Islet precursor cell (in vitro differentiated cells): ENCODE measurements at places on chromosomes 5 and 9.

- no peak for DNase-seq
Observed at GRCh38 chr5:76765249-76765648, 49.3 kb downstream of the F2R start.

GRCh38 chr9:112839331-112839730 is 51.3 kb downstream of the SLC46A2 start:
- no peak for DNase-seq

GRCh38 chr9:104872656-104873488 is 55.1 kb downstream of the ABCA1 start:
- peak; percentile 93 for DNase-seq

DNA sequence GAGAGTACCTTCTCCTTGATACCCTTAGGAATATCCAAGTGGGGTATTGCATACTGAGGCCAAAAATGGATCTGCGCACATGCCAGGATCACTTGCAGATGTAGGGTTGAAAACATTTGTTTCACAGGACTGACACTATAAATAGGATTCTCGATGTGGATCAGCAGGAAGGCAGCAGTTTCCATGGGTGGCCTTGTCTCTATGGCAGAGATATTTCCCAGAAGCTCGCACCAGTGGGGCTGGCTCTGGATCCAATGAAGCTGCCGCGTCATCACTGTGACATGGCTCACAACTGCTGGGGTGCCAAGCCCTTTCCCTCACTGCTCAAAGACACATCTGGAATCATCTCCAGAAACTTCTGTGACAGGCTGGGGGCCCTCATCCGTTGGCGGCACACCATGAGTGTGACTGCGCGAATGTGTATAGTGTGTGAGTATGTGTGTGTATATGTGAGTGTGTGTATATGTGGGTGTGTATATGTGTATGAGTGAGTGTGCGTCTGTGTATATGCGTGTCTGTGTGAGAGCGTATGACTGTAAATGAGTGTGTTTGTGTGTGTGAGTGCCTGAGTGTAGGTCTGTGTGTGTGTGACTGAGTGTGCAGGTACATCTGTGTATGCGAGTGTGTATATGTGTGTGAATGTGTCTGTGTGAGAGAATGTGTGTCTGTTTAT is 182.5 kb downstream of the GAS1 start:
- DNase-seq, result no peak

GRCh38 chr5:88045165-88045564 is 223.5 kb downstream of the TMEM161B start:
- DNase-seq, result no peak

- DNase-seq, result no peak
Observed at GRCh38 chr5:93800988-93801811, 59.8 kb upstream of the POU5F2 start.

GRCh38 chr5:176628406-176629228 is 1.7 kb downstream of the SNCB start:
- DNase-seq, result no peak

- no peak for DNase-seq
Observed at GRCh38 chr9:92853716-92854115, 24.1 kb downstream of the ZNF484 start.

- DNase-seq, result no peak
Observed at GRCh38 chr5:98104454-98105188, 668.8 kb upstream of the RGMB start.

- DNase-seq, result no peak
Observed at GRCh38 chr5:109901628-109901981, 211.9 kb downstream of the MAN2A1 start.

DNA sequence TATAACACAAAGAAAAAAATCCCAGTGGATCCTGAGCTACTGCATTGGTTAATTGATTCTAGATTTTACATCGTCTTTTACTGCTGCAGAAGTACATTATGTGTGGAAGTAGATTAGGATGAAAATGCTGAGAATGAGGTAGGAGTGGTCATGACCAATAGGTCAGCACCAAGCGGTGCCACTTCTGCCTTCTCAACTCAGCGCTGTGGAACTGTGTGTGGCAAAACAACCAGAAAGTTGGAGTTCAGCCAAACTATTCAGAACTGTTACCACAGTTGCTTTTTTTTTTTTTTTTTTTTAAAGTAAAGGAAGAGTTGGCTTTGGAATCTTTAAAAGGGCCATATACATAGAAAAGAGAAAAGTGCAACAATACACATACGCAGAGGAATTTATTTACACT is 24.2 kb downstream of the POU5F2 start:
- DNase-seq, result no peak

DNA sequence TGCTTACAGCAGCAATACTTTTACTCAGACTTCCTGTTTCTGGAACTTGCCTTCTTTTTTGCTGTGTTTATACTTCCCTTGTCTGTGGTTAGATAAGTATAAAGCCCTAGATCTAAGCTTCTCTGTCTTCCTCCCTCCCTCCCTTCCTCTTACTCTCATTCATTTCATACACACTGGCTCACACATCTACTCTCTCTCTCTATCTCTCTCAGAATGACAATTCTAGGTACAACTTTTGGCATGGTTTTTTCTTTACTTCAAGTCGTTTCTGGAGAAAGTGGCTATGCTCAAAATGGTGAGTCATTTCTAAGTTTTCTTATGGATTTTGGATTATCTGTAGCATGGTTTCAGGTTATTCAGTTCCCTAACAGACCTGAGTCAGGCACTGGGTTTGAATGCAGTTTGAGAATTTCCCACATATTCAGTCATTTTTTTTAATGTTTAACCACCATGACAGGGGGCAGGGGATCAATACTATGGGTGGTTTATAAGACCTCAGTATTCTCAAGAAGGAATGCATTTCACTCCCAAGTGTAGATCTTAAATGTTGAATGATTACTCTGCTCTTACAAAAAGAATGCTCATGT is at the start of gene IL7R:
IL7R (plus strand) TSS at position 127 of the 587 bp plus-strand sequence; CDS start at position 214, 87 bp downstream.
- DNase-seq, result no peak

- no peak for DNase-seq
Observed at GRCh38 chr5:126009566-126009965, 413.6 kb upstream of the GRAMD2B start.
